ENCODE measurements at places on chromosomes 16 and 17. TPM values are rescaled to one million over a fixed set of nuclear protein-coding genes. Genes with fewer than 3 reads are reported as not detected.

- H3K36me3 ChIP-seq = peaks cover under 1% of the 10 kb centered on the region
- H3K27me3 ChIP-seq = no peaks in the 10 kb centered on the region
- peak within 1 kb of the TSS; percentile 95 for H3K4me3 ChIP-seq
- peaks cover 6% of the 10 kb centered on the region for H3K4me1 ChIP-seq
- H3K27ac ChIP-seq = peak within 1 kb of the TSS; percentile 94
Measured at GRCh38 chr16:1492923-1493745, at the start of gene TELO2. TELO2 (plus strand) TSS chr16:1493360; CDS start chr16:1494282, 922 bp downstream.

GRCh38 chr17:82943339-82943738 is 103.5 kb upstream of the ZNF750 start:
- no peaks in the 10 kb centered on the region for H3K27me3 ChIP-seq
- H3K27ac ChIP-seq = no peak overlapping the region
- no peaks in the 10 kb centered on the region for H3K4me1 ChIP-seq
- H3K4me3 ChIP-seq = no peak overlapping the region
- H3K36me3 ChIP-seq = peaks cover 26% of the 10 kb centered on the region

- no peak overlapping the region for H3K4me3 ChIP-seq
- DNase-seq = no peak
- H3K27ac ChIP-seq = no peak overlapping the region
Measured at GRCh38 chr17:31522284-31522931, 130.9 kb downstream of the RAB11FIP4 start.

GRCh38 chr17:31803494-31804213 is 55.4 kb downstream of the COPRS start:
- no peak overlapping the region for H3K27ac ChIP-seq
- no peak overlapping the region for H3K4me3 ChIP-seq
- no peaks in the 10 kb centered on the region for H3K36me3 ChIP-seq
- no peak for DNase-seq
- H3K27me3 ChIP-seq = no peaks in the 10 kb centered on the region

DNA sequence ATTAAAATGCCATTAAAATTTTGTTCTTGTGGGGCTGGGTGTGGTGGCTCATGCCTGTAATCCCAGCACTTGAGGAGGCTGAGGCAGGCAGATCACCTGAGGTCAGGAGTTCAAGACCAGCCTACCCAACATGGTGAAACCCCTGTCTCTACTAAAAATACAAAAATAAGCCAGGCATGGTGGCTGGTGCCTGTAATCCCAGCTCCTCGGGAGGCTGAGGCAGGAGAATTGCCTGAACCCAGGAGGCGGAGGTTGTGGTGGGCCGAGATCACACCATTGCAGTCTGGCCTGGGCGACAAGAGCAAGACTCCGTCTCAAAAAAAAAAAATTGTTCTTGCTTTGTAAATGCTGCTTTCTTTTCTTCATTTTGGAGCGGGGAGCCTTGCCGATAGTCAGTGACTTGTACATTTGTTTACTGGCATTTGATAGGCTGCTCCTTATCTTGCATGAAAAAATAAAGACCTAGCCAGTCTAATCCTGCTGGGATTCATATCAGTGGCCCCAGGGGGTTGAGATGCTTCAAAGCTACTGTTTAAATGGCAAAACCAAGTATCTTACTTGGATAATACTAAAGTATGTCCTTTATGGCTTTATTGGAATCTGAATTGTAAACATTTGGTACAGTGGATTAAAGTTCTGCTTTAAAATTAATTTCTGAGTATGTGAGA is 3.3 kb upstream of the CLTC start:
- H3K4me3 ChIP-seq = no peak overlapping the region
- peaks cover 4% of the 10 kb centered on the region for H3K4me1 ChIP-seq
- H3K27ac ChIP-seq = no peak overlapping the region
- no peaks in the 10 kb centered on the region for H3K36me3 ChIP-seq
- H3K27me3 ChIP-seq = no peaks in the 10 kb centered on the region

GRCh38 chr17:81966343-81967243 is 5.6 kb upstream of the NOTUM start:
- no peaks in the 10 kb centered on the region for H3K36me3 ChIP-seq
- no peak overlapping the region for H3K27ac ChIP-seq
- H3K27me3 ChIP-seq = peaks cover 4% of the 10 kb centered on the region
- no peak overlapping the region for H3K4me3 ChIP-seq

- H3K4me3 ChIP-seq = no peak overlapping the region
- no peak for DNase-seq
- H3K27me3 ChIP-seq = no peaks in the 10 kb centered on the region
- H3K4me1 ChIP-seq = no peaks in the 10 kb centered on the region
Measured at GRCh38 chr16:88905563-88905962, 39.1 kb upstream of the PABPN1L start.

DNA sequence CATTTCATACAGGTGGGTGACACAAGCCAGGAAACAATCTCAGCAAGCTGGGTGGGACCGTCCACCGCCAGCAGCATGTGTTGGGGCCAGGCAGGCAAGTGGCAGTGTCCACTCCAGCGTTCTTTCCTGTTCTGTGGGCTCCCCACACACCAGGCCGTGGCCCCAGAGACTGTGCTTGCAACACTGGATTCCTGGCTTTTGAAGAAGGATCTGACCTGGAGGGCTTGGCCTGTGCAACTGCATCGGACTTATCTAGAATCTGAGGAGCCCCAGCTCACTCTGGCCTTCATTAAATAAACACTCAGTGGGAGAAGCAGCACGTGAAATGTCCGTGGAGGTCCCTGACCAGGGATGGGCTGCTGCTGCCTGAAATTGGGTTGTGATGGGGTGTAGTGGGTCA is 3.2 kb downstream of the KSR1 start:
- no peaks in the 10 kb centered on the region for H3K36me3 ChIP-seq
- H3K4me1 ChIP-seq = peaks cover 43% of the 10 kb centered on the region
- H3K4me3 ChIP-seq = peak overlapping the region; percentile 89
- no peaks in the 10 kb centered on the region for H3K27me3 ChIP-seq
- no peak for DNase-seq
- H3K27ac ChIP-seq = peak overlapping the region; percentile 62

DNA sequence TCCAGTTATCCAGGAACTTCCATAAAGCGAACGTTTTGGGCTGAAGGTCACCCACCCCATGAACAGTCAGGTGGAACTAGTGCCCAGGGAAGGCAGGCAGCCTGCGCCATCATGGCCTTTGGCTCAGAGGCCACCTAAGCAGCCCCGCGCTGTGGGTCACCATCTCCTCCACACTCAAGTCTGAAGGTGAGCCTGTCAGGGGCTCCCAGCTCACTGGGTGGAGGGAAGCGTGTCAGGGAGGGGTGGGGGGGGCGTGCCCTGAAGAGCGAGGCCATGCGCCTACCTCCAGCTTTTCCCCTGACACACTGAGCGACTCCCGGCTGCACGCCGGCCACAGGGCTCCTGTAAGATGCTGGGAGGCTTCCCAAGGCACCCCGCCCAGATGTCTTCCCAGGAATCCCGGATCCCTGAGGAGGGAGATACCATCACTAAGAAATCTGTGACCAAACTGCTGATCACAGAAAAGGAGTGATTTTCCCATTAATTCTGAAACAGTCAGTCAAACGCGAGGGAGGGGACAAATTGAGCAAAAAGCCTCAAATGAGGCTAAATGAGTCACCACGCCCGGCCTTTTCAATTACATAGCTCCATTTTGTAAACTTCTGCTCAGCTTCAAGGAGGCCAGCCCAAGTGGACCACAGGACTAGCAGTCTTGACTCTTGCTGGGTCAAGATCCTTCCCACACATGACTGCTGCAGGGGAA is 26.5 kb upstream of the SLC25A19 start:
- DNase-seq = no peak
- peaks cover 12% of the 10 kb centered on the region for H3K36me3 ChIP-seq
- H3K4me3 ChIP-seq = 0 out of 2 replicates have a peak overlapping the region, but pooled peaks have one; percentile 30
- peaks cover 84% of the 10 kb centered on the region for H3K4me1 ChIP-seq
- peak overlapping the region; percentile 89 for H3K27ac ChIP-seq
- H3K27me3 ChIP-seq = no peaks in the 10 kb centered on the region

GRCh38 chr16:10619271-10619849 is 39.0 kb upstream of the EMP2 start:
- H3K27me3 ChIP-seq = peaks cover 5% of the 10 kb centered on the region
- no peak overlapping the region for H3K27ac ChIP-seq

DNA sequence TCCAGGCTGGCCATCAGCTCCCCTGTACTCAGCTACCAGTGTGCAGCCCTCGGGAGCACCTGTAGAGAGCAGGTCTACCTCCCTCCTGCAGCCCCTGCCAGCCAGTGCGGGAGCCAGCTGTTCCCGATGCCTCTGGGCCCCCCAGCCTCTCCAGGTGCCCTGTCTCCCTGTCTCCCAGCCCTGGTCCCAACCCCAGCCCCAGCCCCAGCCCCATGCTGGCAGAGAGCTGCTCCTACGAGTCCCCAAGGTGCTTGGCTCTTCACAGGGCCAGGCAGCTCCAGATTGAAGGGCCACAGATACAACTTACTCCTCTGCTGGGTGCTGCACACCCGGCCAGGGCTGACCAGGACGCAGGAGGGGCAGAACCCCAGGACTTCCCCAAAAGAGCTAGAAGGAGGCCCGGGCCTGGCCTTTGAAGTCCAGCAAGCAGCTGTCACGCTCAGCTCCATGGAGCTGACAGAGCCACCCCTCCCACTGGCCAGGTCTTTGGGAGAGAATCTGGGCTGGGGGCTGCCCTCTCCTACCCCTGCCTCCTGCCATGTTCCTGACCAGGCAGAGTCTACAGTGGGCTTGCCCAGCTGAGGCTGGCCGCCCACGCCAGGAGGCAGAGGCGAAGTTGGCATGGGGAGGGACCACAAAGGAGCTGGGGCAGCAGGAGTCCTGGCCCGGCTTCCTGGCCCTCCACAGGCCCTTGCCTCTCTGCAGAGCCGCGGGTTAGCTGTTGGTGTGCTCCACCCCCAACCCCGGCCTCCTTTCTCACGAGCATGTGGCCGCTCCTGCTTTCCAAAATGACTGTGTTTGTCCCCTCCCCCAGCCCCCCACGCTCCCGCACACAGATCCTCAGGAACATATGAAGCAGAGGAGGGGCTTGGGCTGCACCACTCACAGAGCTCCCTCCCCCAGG is 9.5 kb upstream of the ADAM11 start:
- no peak overlapping the region for H3K27ac ChIP-seq
- H3K4me3 ChIP-seq = no peak overlapping the region
- DNase-seq = no peak
- no peaks in the 10 kb centered on the region for H3K4me1 ChIP-seq

- no peaks in the 10 kb centered on the region for H3K4me1 ChIP-seq
- H3K36me3 ChIP-seq = no peaks in the 10 kb centered on the region
- H3K4me3 ChIP-seq = no peak overlapping the region
- no peak overlapping the region for H3K27ac ChIP-seq
Measured at GRCh38 chr17:63433746-63434591, 12.1 kb downstream of the CYB561 start.

DNA sequence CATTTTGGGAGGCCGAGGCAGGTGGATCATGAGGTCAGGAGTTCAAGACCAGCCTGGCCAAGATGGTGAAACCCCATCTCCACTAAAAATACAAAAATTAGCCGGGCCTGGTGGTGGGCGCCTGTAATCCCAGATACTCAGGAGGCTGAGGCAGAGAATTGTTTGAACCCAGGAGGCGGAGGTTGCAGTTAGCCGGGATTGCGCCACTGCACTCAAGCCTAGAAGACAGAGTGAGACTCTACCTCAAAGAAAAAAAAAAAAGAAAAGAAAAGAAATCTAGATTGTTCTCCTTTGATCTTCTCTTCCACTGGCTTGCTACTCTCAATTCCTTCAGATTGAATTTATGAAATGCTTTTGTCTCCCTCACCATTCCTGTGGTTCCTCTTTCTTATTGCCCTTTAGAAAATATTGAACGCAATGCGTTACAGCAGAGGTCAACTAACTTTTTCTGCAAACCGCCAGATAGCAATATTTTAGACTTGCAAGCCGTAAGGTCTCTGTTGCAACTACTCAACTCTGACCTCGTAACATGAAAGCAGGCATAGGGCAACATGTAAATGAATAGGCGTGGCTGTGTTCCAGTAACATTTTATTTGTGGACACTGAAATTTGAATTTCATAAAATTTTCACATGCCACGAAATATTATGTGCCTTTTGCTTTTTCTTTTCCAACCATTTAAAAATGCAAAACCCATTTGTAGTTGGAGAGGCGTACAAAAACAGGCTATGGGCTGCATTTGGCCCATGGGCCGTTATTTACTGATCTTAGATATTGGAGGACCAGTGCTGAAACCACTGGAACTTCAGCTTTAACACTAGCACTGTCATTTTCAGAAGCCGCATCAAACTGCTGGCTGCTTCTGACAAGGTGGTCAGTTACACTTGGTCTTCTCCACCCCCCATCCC is 24.8 kb downstream of the PITPNC1 start:
- H3K27me3 ChIP-seq = no peaks in the 10 kb centered on the region
- H3K36me3 ChIP-seq = 0 out of 2 replicates have a peak, but pooled peaks cover 2% of the 10 kb centered on the region
- DNase-seq = no peak
- H3K27ac ChIP-seq = no peak overlapping the region
- H3K4me1 ChIP-seq = peaks cover 18% of the 10 kb centered on the region
- no peak overlapping the region for H3K4me3 ChIP-seq

- H3K36me3 ChIP-seq = peaks cover 52% of the 10 kb centered on the region
- no peaks in the 10 kb centered on the region for H3K27me3 ChIP-seq
- DNase-seq = no peak
- H3K4me3 ChIP-seq = peak overlapping the region; percentile 64
Measured at GRCh38 chr17:48054238-48055185, 6.4 kb downstream of the NFE2L1 start.

- no peak overlapping the region for H3K4me3 ChIP-seq
- H3K27me3 ChIP-seq = no peaks in the 10 kb centered on the region
- no peak overlapping the region for H3K27ac ChIP-seq
- DNase-seq = no peak
- peaks cover 11% of the 10 kb centered on the region for H3K36me3 ChIP-seq
Measured at GRCh38 chr16:12513076-12513790, 290.5 kb downstream of the CPPED1 start.

- H3K27ac ChIP-seq = no peak overlapping the region
- H3K4me3 ChIP-seq = no peak overlapping the region
- DNase-seq = no peak
- H3K36me3 ChIP-seq = no peaks in the 10 kb centered on the region
- no peaks in the 10 kb centered on the region for H3K27me3 ChIP-seq
Measured at GRCh38 chr16:81121474-81121990, 25.3 kb upstream of the GCSH start.

DNA sequence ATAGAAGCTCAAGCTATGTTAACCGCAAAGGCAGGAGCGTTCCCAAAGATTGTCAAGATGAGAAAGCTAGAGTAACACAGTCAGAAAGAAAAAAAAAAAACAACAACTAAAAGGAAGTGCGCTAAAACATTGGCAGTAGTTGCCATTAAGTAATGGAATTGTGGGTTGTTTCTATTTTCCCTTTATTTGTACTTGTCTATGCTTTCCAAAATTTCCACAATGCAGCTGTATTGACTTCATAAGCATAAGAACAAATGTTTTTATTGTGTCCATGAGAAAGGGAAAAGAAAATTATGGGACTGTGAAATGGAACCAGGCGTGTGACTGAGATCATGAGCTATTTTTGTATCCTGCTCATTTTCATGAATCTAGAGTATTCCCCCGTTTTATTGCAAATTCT is 153.4 kb downstream of the TMEM114 start:
- H3K4me3 ChIP-seq = no peak overlapping the region
- H3K27ac ChIP-seq = no peak overlapping the region
- no peak for DNase-seq
- H3K27me3 ChIP-seq = no peaks in the 10 kb centered on the region
- H3K36me3 ChIP-seq = no peaks in the 10 kb centered on the region

GRCh38 chr16:79621027-79621426 is 20.5 kb upstream of the MAF start:
- no peaks in the 10 kb centered on the region for H3K27me3 ChIP-seq
- no peak for DNase-seq
- no peak overlapping the region for H3K27ac ChIP-seq
- no peak overlapping the region for H3K4me3 ChIP-seq
- H3K4me1 ChIP-seq = no peaks in the 10 kb centered on the region

Gene NSF
- total RNA-seq = 16.0 TPM

Gene TOM1L1
- 2.3 TPM for total RNA-seq

Gene TBX4
- total RNA-seq = not detected

Gene KRTAP9-8
- not detected for total RNA-seq

Gene SP6
- not detected for total RNA-seq

Gene FBXO39
- not detected for total RNA-seq

Gene SOCS3
- total RNA-seq = 2.7 TPM

Gene TP53TG3B
- total RNA-seq = not detected

Gene TBC1D3E
- not detected for total RNA-seq

All from GM12878 (cell line).